ENCODE measurements at places on chromosomes 11 and 22. TPM values are rescaled to one million over a fixed set of nuclear protein-coding genes. Genes with fewer than 3 reads are reported as not detected.
A peak's percentile ranks its signal among the peaks of the same experiment; 100 is the strongest.

Gene APOA1
- polyA plus RNA-seq: 121 TPM

DNA sequence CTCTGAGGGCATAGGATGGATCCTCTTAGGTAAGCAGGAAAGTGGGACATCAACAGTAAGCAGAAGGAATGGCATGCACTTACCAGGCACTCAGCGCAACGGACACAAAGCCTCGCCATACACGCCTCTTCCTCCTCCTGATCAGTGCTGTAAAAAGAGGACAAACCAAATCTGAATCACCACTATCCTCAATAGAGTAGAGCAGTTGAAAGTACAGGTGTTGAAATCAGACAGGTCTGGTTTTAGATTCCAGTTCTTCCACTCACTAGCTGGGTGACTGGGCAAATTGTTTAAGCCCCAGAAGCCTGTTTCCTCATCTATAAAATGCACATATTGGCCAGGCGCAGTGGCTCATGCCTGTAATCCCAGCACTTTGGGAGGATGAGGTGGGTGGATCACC is 8.6 kb upstream of the JAML start:
- DNase-seq: no peak

DNA sequence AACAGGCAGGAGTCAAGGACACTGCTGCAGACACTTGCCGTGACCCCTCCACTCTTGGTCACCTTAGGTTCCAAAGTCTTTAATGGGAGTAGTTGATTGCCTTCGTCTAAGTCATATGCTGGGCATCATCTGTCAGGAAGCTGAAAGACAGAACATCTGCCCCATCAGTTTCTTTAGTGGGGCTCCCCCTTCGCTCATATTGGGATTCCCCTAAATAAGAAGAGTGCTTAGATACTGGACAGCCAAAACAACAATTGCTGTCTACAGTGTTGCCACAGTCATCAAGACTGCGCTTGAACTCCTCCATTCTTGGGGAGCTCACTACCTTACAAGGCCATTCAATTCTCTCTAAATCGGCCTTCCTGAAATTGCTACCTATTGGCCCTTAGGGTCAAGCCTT is 58.5 kb downstream of the UBASH3B start:
- no peak for DNase-seq

DNA sequence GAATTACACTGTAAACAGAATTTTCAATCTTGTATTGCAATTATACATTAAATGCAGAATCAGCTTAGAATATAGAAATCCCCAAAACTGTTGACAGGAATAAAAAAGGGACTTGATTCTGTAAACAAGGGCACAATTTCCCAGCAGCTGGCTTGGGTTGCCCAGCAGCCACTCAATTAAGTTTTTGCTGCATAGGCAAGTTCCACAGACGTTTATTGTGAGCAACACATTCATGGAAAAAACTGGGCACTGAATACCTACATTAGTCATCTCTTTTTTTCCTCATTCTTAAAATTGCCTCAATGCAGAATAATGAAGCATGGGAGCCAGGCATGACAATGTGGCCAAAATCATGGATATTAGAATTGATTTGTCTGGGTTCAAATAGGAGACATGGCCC is 421.8 kb upstream of the ANO5 start:
- no peak for DNase-seq

- DNase-seq: no peak
Measured at GRCh38 chr11:122627745-122628144, 27.8 kb upstream of the UBASH3B start.

DNA sequence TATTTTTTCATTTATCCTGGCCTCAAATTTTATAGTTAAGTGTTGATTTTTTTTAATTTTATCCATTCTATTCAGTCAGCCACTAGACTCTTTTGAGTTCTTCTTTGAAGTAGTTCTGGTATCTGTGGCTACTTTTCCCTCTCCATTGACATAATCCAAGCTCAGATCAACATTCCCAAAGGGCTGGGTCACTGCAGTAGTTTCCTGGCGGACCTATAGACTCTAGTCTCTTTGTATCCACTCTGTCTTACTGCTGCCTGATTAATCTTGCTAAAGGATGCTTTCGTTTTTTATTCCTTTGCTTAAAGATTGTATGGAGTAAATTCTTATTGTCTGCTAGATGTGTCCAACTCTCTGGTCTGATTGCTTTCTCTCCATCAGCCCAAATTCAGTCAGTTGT is 87.6 kb downstream of the UVRAG start:
- no peak for DNase-seq

DNA sequence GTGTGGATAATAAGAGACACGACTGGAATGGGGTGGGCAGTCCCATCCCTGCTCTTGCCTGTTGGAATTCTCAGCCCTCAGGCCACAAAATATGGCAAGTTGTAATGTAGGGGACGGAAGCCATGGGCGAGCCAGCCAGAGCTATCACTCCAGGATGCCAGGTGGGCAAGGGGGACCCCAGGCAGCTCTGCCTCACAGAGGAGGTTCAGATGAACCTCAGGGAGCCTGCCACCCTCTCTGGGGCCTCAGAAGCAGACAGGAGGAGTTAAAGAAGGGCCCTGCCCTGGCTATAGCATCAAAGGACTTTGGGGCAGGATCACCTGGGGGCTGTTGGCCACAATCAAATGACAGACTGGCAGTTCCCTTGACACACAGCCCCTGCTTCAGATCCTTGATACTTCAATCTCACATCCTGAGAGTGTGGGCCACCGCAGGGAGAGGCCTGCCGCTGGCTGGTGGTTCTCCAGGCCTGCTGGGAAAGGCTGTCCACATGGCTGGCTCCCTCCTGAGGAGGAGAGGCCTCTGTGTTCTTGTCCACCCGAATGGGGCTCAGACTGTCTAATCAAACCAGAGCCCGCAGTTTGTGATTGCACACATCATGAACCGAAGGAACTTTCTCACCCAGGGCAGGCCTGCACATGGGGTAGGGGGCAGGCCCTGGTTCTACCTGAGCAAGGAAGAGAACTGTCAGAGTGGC is 31.4 kb downstream of the IGLL1 start:
- no peak for DNase-seq

Gene NLRP6
- 0.40 TPM for polyA plus RNA-seq

DNA sequence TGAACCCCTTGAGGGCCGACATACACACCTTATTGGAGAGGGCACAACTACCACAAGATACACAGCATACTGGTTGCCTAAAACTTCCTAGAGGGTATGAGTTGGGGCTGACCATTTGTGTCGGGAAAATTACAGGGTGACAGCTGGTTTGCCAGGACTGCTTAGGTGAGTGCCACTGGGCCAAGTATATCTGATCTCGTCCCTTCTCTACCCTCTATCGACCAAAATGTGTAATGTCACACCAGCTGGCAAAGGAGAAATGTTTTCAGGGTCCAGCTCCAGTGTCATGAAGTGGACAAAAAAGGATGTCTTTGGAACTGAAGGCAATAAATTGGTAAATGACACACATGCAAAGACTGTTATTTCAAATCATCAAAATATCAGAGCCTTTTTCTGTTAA is 126.1 kb downstream of the PGR start:
- no peak for DNase-seq

Gene RNF169
- 16.2 TPM for polyA plus RNA-seq

GRCh38 chr22:46810856-46811786 is 48.7 kb downstream of the TBC1D22A start:
- no peak for DNase-seq

Gene SMCO4
- polyA plus RNA-seq: 16.3 TPM

Gene NCAM1
- polyA plus RNA-seq: 73.2 TPM

DNA sequence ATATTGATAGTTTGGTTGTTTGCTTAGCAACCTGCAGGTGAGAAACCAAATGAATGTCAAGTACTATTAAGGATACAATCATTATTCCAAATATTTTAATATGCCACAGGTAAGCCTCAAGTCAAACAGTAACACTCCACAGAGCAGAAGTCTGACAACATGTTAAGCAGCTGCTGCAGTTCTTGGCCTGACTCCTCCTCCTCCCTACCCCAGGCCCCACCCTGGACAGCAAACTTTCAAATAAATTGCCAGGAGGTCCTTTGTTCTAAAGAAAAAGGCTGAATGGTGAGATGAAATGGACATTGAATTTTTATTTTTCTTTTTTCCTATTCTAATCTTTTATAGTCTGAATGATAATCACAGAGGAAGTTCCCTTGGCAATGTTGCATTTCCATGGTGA is 260.0 kb upstream of the POU2AF2 start:
- DNase-seq: no peak

- DNase-seq: no peak
Measured at GRCh38 chr11:128415539-128415938, 171.8 kb downstream of the ETS1 start.

Gene KREMEN1
- polyA plus RNA-seq: 21.5 TPM

- no peak for DNase-seq
Measured at GRCh38 chr11:133978794-133979193, 22.0 kb upstream of the IGSF9B start.

Gene CALCA
- polyA plus RNA-seq: 13.3 TPM

Gene MS4A12
- not detected for polyA plus RNA-seq

GRCh38 chr11:46389450-46390330 is 1.9 kb downstream of the CHRM4 start:
- DNase-seq: no peak

- no peak for DNase-seq
Measured at GRCh38 chr11:114179234-114179941, 116.8 kb upstream of the NNMT start.

DNA sequence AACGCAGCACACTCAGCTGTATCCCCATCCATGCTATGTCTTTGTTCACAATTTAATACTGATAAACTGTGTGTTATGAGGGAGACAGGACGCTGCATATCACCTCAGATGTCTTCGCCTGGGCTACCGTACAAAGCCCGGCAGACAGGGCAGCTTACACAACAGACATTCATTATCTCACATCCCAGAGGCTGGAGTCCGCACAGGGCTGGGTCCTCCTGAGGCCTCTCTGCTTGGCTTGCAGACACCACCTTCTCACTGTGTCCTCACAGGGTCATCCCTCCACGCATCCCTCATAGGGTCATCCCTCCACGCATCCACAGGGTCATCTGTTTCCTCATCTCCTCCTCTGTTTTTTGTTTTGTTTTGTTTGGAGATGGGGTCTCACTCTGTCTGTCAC is 61.2 kb downstream of the SHANK2 start:
- DNase-seq: no peak

DNA sequence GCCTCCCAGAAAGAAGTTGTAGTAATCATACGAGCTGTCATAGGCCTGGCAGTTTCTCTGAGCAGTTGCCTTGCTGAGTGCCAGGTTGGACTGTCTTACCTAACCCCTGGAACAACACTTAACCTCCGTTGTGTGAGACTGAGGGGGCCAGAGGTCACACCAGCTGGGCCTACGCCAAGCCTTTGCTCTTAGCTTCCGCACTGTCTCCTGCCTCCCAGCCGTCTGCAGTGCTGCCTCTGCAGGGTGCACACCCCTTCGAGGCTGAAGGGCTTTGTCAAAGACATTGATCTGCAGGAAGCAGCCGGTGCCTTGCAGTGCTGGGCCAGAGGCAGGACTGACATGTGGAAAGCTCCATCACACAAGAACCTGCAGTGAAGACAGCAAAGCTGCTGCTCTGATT is 16.7 kb downstream of the TAB1 start:
- DNase-seq: no peak

DNA sequence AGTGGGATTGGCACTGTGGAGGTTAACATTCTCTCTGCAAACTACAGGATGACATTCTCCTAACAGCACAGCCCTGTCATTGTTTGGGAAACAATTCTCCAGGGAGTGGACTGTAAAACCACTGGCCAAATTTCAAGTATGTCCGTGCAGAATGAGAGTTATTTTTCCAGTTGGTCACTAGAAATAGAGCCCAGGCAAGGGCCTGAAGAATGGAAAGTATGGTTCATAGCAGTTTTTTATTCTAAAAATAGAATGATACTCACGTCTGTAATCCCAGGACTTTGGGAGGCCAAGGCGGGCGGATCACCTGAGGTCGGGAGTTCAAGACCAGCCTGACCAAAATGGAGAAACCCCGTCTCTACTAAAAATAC is 39.0 kb upstream of the CD44 start:
- peak; percentile 48 for DNase-seq

- DNase-seq: no peak
Measured at GRCh38 chr22:46242076-46242475, 8.0 kb downstream of the CDPF1 start.

- no peak for DNase-seq
Measured at GRCh38 chr11:119780222-119780953, 51.4 kb upstream of the NECTIN1 start.

Gene GRAP2
- polyA plus RNA-seq: 0.95 TPM

Gene FGF19
- polyA plus RNA-seq: 0.34 TPM

Measured in renal pelvis (tissue), 12 donors.